ENCODE measurements at places on chromosomes 12 and 14.
A peak's percentile ranks its signal among the peaks of the same experiment; 100 is the strongest.

GRCh38 chr12:104623883-104624282 lies 167.1 kb downstream of the CHST11 start:
- no peak for DNase-seq

GRCh38 chr14:35268946-35269345 lies 23.2 kb upstream of the PSMA6 start:
- DNase-seq: no peak

DNA sequence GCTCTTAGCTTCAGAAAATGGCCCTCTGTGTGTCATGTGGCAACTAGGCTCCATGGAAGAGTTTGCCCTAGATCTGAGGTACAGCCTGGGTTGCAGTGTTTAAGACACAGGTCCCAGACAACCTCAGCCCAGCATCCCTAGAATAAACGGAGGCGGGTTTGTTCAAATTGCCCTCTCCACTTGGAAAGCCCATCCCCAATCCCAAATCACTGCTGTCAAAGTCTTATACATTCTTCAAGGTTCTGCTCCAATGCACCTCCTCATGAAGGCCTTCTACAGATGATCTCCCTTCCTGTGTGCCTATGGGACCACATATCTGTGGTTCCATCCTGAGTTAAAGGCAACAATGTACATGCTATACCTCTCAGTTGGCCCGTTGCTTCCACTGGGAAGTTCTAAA lies 289.8 kb downstream of the DPF3 start:
- no peak for DNase-seq

DNA sequence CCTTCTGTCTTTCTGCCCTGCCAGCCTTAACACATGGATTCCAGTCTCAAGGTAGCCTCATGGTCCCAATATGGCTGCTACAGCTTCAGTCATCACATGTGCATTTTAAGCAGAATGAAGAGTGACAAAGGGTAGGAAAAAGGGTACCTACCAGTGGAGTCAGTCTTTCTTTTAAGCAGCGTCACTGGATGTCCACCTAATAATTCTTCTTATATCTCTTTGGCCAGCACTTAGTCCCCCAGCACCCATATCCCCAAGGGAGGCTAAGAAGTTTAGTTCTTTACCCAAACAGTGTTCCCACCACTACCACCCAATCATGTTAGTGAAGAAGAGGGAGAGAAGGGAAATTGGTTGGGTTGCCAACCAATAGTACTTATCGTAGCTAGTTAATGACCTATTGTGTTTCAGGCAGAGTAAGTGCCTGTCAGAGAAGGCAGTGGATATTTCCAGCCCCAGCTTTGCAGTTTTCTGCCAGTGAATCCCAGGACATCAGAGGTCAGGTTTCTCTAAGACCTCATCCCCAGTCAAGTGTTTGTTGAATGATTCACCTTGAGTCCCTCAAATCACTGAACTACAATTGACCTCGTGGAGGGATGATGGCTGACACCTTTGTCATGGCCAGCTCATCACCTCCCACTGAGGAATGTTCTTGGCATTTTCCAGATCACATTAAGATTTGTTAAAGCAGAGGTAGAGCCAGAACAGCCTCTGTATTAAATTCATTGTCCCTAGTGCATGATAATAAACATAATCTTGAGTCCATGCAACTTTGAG lies 250.9 kb upstream of the CRY1 start:
- peak; percentile 74 for DNase-seq
